CMK (cell line): ENCODE measurements at places on chromosomes 7 and 10.
A peak's percentile ranks its signal among the peaks of the same experiment; 100 is the strongest.

- DNase-seq = no peak
Observed at GRCh38 chr10:73643362-73643761, 2.1 kb upstream of the MYOZ1 start.

- DNase-seq = no peak
Observed at GRCh38 chr10:95841661-95842498, 65.9 kb upstream of the CC2D2B start.

- DNase-seq = no peak
Observed at GRCh38 chr10:21650353-21650752, 116.3 kb downstream of the MLLT10 start.

DNA sequence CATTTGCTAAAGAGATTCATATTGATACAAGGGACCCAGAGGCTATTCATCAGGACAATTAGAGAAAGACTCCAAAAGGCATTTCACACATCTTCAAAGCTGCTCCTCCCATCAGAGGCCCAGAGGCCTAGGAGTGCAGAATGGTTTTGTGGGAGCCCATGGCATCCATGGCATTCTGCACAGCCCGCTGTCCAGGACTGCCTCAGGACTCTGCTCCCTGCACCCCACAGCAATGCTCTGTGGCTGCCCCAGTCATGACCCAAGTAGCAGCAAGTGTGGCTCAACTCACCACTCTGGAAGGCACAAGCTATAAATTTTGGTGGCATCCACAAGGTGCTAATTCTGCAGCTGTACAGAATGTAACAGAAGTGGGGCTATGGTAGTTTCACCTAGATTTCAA is 38.5 kb downstream of the ZNF438 start:
- DNase-seq = no peak

- DNase-seq = no peak
Observed at GRCh38 chr10:31148951-31149350, 117.3 kb upstream of the ZNF438 start.

- no peak for DNase-seq
Observed at GRCh38 chr7:111098926-111099250, 8.0 kb downstream of the LRRN3 start.

- no peak for DNase-seq
Observed at GRCh38 chr7:133513608-133514007, 260.7 kb downstream of the EXOC4 start.

GRCh38 chr7:13751766-13752165 is 237.7 kb downstream of the ETV1 start:
- DNase-seq = no peak

DNA sequence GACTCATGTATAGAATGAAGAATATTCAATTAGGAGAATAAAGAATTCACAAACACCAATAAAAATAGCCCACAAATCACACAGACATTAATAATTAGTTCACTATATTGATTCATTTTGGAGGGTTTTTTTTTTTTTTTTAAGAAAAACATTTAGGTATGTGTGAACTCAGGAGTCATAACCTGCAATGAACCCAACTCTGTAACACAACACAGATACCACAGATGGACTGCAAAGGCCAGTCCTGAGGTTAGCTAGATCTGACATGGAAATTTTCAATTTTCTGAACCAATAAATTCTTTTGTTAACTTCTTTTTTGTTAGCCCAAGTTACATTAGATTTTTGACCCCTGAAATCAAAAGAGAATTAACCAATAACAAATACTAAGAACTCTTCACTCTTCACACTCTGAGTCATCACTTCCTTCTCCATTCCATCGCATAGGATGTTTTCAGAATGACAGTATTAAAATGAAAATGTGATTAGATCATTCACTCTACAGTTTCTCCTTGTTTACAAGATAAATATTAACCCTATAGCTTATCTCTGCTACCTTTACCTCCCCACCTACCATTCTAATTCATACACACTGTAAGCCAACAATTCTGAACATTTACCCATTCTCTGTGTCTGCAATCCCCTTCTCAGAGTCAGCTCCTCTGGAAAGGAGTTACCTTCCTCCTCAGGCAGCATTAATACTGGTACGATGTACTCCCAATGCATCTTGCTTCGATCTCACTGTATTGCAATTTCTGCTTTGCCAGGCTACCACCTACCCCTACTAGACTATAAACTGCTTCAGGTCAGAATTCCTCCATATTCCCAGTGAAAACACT is 141.5 kb downstream of the LRRN3 start:
- no peak for DNase-seq

DNA sequence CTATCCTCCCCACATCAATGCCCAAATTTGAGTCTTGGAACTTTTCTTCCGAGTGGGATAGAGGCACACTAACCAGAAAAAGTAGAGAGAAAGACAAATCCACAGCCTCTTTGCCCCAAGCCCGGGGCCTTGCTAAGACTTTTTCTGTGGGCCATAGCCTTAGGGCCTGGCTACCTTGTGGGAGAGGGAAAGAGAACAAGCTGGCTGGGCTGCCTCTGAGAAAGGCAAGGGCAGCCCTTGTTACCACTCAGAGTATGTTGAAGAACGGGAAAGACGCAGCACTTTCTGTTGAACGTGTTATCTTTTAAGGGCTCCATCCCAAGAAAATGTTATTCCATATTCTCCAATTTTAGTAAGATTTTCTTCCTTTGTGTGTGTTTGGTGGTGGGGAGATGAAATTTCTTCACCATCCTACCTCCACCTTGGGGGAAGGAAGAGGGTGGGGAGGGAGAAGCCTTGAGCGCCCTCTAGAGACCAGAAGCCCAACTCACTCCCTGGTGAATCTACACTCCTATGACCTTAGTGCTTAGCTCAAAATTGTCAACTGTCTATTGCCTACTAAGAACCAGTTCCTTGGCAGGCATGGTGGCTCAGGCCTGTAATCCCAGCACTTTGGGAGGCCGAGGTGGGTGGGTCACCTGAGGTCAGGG is 3.9 kb upstream of the NRF1 start:
- DNase-seq = no peak

- no peak for DNase-seq
Observed at GRCh38 chr10:35942057-35942456, 300.0 kb upstream of the FZD8 start.

GRCh38 chr7:151838861-151839381 is 38.0 kb downstream of the PRKAG2 start:
- peak; percentile 15 for DNase-seq

DNA sequence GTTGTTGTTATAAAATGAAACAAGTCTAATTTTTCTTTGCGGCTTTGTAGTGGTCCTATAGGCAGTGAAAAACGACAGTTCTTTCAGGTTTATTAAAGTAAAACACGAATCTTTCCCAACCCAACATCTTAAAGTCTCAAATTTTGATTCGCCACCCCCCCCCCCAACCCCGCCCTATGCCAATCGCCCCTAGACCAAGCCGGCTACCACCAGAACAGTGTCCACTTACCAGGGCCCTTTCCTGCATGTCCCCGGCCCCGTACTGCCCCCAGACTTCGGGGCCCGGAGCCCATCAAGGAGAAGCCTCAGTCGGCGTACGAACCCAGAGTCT is 335 bp upstream of the CHCHD1 start:
- DNase-seq = no peak

- DNase-seq = no peak
Observed at GRCh38 chr7:15921576-15921975, 235.1 kb upstream of the MEOX2 start.

GRCh38 chr7:130972201-130972600 is 238.2 kb upstream of the KLF14 start:
- no peak for DNase-seq

GRCh38 chr10:89550509-89550908 is 15.1 kb upstream of the SLC16A12 start:
- DNase-seq = no peak

GRCh38 chr7:106777674-106778299 is 87.3 kb upstream of the PIK3CG start:
- DNase-seq = no peak

DNA sequence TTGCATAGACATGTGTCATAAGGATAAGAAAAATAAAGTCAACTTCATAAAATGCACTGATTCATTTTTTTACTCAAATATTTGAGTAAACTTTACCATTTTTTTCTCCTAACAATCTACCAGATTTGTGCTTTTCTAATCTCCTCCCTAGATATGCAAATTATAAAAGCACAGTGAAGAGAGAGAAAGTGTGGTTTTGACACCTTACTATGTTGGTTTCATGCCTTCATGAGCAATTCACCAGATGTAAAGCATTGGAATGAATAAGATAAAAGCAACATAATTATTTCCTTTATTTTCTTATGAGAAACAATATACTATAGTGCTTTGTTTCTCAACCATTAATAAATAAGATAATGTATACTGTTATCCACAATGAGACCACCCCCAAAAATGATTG is 432.5 kb upstream of the PCDH15 start:
- no peak for DNase-seq

- no peak for DNase-seq
Observed at GRCh38 chr7:47346377-47346914, 235.5 kb downstream of the TNS3 start.

GRCh38 chr7:77426521-77427051 is 10.4 kb upstream of the GSAP start:
- DNase-seq = no peak

GRCh38 chr10:13062803-13063202 is 37.2 kb upstream of the OPTN start:
- DNase-seq = no peak

DNA sequence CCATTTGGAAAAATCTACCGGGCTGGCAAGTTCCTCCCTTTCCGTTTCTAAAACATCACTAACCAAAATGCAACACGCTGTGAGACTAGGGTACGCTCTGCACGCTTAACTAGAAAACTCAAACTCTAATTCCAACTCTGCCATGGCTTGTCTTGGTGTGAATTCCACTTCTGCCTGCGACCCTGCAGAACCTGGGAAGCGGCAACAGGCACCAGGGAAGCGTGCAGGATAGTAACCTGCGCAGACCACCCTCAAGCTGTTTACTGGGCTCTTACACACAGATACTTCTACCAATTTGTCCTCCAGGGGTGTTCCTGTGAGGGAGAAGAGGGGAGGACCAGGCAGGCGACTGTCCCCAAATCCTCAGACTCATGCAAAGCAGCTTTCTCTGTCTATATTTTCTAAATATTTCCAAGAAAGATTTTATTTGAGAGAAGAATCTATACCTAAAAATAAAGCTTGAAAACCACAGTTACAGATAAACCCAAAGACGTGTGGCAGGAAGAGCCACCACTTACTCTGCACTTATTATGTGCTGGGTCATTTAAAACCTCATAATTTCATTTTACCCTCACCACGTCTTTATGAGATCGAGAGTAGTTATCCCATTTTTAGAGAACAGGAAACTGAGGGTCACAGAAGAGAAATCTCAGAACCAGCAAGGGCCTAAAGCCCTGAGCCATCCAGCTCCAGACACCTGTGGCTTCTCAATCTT is 52.9 kb downstream of the CPXM2 start:
- no peak for DNase-seq

- no peak for DNase-seq
Observed at GRCh38 chr10:117934477-117934876, 112.3 kb downstream of the RAB11FIP2 start.
